ENCODE measurements at places on chromosomes 6 and 20.

GRCh38 chr20:21571841-21572690 lies 58.2 kb upstream of the NKX2-2 start:
- DNase-seq: peak; percentile 20

- DNase-seq: no peak
Measured at GRCh38 chr6:5905431-5906339, 101.0 kb downstream of the NRN1 start.

DNA sequence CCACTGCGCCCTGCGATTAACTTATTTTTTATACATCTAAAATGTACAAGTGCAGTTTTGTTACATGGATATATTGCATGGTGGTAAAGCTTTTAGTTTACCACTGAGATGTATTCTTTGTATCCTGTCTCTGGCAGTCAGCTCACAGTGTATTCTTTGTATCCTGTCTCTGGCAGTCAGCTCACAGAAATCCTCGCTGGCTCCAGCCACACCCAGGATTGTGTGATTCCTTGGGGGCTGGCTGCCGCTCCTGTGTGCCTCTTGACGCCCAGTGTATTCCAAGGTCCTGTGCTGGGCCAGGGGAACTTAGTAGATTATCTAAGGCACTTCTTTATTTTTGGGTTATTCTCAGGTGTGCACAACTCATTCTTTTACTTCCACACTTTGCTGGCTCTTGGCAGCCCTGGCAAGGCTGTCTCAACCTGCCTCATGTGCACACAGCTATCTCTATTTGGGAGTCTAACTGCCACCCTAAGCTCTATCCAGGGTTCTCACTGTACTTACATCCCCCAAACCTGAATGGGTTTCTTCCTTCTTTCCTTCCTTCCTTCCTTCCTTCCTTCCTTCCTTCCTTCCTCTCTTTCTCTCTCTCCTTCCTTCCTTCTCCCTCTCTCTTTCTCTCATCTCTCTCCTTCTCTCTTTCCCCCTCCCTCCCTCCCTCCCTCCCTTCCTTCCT lies 12.4 kb upstream of the RNF24 start:
- no peak for DNase-seq

DNA sequence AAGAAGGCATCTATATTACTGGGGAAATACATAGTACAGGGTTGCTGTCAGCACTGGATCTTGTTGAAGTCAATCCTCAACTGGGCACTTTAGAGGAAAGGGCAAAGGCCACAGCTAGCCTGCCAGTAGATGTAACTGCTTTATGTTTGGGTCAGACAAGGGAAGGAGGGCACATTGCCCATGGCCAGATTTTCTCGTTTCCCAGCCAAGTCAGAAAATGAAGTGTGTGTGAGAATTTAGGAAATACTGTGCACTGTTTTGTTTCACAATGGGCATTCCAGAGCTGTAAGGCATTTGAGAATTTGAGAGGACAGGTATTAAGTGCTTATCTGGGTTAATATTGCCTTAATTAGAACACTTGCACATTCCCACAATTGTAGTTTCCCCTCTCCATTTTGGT lies 183.9 kb upstream of the MCHR2 start:
- no peak for DNase-seq

GRCh38 chr6:112398686-112399085 lies 51.6 kb downstream of the RFPL4B start:
- no peak for DNase-seq

GRCh38 chr6:111799576-111800258 lies 73.5 kb downstream of the FYN start:
- no peak for DNase-seq

DNA sequence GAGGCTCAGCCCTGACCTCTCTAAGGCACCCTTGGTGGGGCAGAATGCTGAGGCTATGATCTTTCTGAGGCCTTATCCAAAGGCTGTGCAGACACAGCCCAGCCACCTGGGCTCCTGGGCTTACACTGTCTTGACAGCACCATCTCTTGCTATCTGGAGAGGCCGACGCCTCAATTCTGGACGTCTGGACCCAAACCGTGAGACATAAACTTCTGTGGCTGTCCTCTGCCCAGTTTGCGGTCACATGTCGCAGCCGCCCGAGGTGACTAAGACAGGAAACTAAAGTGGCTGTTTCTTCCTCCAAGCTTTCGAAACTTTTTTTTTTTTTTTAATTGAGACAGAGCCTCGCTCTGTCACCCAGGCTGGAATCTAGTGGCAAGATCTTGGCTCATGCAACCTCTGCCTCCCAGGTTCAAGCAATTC lies 49.3 kb downstream of the PRR18 start:
- DNase-seq: no peak

GRCh38 chr6:43768506-43768860 lies 1.5 kb upstream of the VEGFA start:
- no peak for DNase-seq
